ENCODE measurements at places on chromosomes 7 and 10.

- no peak for DNase-seq
Observed at GRCh38 chr7:142440219-142440905, 182.5 kb upstream of the PRSS58 start.

DNA sequence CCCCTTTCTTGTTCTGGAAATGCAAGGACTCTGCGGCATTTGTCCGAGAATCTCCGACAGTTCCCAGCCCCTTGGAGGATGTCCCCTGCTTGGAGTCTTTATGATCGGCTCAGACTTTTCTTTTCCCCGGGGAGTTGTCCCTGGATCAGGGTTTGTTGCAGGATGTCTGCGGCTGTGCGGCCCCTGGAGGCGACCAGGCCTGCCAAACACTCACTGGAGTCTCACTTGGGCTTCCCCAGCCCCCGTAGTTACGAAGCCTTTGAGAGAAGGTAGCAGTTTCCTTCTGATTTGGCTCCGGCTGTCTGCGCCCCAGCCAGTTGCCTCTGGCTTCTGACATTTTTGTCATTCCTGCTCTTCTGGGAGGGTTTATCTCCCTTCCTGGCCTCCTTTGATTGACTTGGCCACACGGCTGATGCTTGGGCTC, 16.1 kb downstream of the COL26A1 start:
- no peak for DNase-seq

DNA sequence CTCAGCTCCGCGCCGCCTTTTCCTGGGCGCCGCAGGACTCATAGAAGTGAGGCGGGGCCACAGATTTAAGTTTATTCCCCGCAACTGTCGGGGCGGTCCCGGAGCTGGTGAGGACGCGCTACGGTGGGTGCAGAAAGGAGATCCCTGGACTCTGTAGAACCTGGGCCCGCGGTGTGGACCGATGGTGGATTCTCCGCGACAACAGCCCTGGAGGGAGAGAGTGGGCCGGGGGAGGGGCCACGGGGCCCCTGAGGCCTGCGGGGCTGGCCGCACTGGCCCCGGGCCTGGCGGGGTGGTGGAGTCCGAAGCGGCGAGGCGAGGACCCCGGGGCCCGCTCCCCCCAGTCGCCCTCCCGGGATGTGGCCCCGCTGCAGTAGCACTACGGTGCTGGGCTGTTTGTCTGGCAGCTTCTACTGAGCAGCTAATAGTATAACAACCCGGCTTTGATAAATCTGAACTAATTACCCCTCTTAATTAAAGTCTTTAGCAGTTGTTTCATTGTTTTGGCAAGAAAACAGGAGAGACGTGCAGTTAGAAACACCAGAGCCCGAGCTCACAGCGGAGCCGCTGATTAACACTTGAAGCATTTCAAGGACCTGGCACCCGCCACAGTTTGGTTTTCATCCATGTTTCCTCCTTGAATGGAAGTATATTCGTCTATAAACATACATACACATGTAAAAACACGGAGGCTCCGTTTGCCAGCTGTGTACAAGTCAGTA, 4.2 kb downstream of the FEZF1 start:
- DNase-seq = no peak

GRCh38 chr7:141304291-141304690, 230.4 kb downstream of the TMEM178B start:
- DNase-seq = no peak

GRCh38 chr10:67471022-67471421, 225.0 kb downstream of the CTNNA3 start:
- no peak for DNase-seq

GRCh38 chr7:132368246-132368900, 207.9 kb downstream of the PLXNA4 start:
- no peak for DNase-seq

GRCh38 chr10:69409968-69410367, 6.8 kb downstream of the TACR2 start:
- DNase-seq = peak; percentile 70

Data from aorta (tissue), 5 donors.